ENCODE measurements at places on chromosomes 1 and 21.

DNA sequence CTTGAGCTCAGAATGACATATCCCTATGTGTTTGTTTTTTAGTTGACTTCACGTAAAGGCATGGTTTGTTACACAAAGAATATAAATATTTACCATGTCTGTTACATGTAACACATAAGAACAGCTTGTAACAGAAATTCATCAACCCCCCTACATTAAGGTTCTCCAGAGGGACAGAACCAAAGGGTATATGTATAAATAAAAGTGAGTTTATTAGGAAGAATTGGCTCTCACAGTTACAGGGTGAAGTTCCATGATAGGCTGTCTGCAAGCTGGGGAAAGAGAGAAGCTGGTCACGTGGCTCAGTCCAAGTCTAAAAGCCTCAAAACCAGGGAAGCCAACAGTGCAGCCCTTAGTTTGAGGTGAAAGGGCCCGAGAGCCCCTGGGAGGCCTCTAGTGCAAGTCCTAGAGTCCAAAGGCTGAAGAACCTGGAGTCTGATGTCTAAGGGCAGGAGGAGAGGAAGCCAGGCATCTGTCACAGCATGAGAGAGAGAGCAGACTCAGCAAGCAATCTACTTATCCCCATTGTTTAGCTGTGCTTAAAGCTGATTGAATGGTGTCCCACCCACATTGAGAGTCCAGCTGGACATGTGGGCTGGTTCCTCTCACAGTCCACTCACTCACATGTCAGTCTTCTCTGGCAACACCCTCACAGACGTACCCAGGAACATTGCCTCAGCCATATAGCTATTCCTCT, 15.8 kb downstream of the THRAP3 start:
- peak; percentile 20 for DNase-seq

GRCh38 chr1:11682287-11682771, 1.4 kb upstream of the MAD2L2 start:
- no peak for DNase-seq

- DNase-seq = no peak
Observed at GRCh38 chr1:233005703-233006102, 55.3 kb downstream of the NTPCR start.

- no peak for DNase-seq
Observed at GRCh38 chr1:93738075-93738622, 56.5 kb upstream of the BCAR3 start.

Data from NCI-H187 (cell line).